ENCODE measurements at places on chromosomes 3 and 15. TPM values are rescaled to one million over a fixed set of nuclear protein-coding genes. Genes with fewer than 3 reads are reported as not detected.

- H3K27me3 ChIP-seq, result no peaks in the 10 kb centered on the region
- no peak for DNase-seq
- no peaks in the 10 kb centered on the region for H3K4me1 ChIP-seq
- H3K36me3 ChIP-seq, result no peaks in the 10 kb centered on the region
- no peak overlapping the region for H3K4me3 ChIP-seq
- no peak overlapping the region for H3K27ac ChIP-seq
Observed at GRCh38 chr3:85572426-85572825, 613.6 kb downstream of the CADM2 start.

DNA sequence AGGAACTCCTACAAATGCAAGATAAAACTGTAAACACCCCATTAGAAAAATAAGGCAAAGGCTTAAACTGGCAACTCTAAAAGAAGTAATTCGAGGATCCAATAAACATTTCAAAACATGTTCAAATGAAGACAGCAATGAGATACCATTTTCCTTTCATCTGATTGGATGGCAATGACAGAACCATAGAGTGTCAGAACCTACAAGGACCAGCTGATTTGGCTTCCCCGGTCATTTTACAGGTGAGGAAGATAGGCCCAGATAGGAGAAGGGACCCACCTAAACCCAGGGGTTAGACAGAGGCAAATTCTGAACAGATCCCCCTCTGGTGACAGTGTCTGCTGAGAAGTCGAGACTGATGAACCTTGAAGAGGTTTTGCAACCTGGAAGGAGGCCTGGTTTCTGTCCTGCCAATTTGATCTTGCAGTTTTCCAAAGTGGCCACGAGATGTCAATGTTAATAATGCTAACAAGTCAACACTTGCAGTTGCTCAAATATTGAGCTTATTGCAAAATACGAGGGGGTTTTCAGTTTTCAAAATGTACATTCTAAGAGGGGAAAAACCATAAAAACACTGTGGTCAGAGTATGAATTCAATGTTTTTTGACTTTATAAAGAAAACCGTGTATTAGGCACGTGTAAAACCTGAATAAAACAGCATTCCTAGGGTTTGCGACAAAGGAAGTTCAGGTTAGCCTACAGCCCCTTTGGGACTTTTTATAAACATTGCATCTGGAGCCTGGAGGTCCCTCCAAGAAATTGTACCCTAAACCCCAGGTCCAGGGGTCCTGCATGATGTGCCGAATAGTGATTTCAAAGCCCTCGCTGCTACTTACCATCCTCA is 21.5 kb downstream of the CFAP161 start:
- no peak overlapping the region for H3K4me3 ChIP-seq
- H3K36me3 ChIP-seq, result no peaks in the 10 kb centered on the region
- peaks cover 21% of the 10 kb centered on the region for H3K27me3 ChIP-seq
- H3K27ac ChIP-seq, result no peak overlapping the region
- DNase-seq, result no peak
- peaks cover 2% of the 10 kb centered on the region for H3K4me1 ChIP-seq

The RBM5 gene
- total RNA-seq, result 322 TPM

DNA sequence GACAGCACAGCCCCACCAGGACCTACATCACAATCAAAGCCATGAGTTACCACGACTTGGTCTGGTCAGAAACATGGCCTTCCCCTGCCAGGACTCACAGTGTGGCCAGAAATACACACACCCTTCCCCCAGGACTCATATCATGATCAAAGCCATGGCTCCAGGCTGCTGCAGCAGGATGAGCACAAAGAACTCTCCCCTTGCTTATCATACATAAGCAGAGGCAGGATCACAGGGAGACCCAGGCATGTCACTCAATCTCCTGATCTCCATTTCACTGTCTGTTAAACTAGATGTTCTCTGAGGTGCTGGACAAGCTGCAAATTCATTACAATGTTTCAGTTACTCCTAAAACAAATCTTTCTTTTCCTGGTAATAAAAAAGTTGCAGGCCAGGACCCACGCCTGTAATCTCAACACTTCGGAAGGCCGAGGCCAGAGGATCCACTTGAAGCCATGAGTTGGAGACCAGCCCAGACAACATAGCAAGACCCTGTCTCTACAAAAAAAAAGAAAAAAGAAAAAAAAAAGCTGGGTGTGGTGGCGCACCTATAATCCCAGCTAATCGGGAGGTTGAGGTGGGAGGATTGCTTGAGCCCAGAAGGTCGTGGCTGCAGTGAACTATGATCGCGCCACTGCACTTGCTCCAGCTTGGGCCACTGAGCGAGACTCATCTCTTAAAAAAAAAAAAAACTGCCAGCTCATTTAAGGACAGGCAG is 1.2 kb downstream of the PFKFB4 start:
- H3K4me3 ChIP-seq, result peak overlapping the region; percentile 85
- no peaks in the 10 kb centered on the region for H3K27me3 ChIP-seq
- peaks cover 33% of the 10 kb centered on the region for H3K4me1 ChIP-seq
- DNase-seq, result no peak
- H3K27ac ChIP-seq, result peak overlapping the region; percentile 50

The ACKR2 gene
- 1.2 TPM for total RNA-seq

GRCh38 chr3:186381424-186382216 is 19.6 kb upstream of the DGKG start:
- no peak for DNase-seq
- H3K27ac ChIP-seq, result no peak overlapping the region
- H3K4me1 ChIP-seq, result peaks cover 2% of the 10 kb centered on the region

The SLITRK3 gene
- 0.81 TPM for total RNA-seq

The MRAS gene
- 40.1 TPM for total RNA-seq

The EFHB gene
- 1.0 TPM for total RNA-seq

The PP2D1 gene
- not detected for total RNA-seq

DNA sequence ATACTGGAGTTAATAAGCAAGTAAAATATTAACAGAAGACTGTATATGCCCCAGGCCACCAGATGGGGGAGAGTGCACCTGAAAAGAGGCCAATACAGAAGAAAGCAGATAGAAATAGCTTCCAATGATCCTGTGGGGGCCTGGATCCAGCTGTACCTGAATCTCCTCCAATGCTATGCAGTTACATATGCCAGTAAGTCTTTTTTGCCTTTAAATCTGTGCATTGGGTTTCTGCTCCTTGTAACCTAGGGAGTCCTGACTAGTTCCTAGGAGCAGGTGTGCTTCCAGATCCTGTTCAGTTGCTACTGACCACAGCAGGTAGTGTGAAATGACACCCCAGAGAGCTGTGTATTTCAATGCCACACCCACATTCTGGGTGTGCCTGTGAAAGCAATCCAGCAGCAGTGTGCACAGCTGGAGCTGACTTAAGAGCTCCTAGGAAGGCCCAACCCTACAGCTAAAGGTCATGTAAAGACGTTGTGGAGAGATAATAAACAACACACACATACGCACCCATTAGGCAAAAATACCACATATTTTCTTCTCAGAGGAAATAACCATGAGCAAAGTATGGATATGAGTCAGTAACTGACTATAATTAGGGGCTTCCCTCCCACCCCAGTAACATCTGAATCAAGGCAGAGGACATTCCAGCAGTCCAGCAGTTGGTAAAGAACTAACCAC is 62.2 kb upstream of the AKAP13 start:
- peaks cover 1% of the 10 kb centered on the region for H3K36me3 ChIP-seq
- H3K4me3 ChIP-seq, result no peak overlapping the region
- no peak overlapping the region for H3K27ac ChIP-seq
- no peak for DNase-seq
- peaks cover 7% of the 10 kb centered on the region for H3K4me1 ChIP-seq

GRCh38 chr15:56871867-56872266 is 46.6 kb upstream of the TCF12 start:
- H3K27me3 ChIP-seq, result no peaks in the 10 kb centered on the region
- no peak for DNase-seq
- H3K4me1 ChIP-seq, result peaks cover 12% of the 10 kb centered on the region
- no peaks in the 10 kb centered on the region for H3K36me3 ChIP-seq
- H3K27ac ChIP-seq, result no peak overlapping the region

- peaks cover 4% of the 10 kb centered on the region for H3K36me3 ChIP-seq
- peak overlapping the region; percentile 99 for H3K4me3 ChIP-seq
- no peaks in the 10 kb centered on the region for H3K27me3 ChIP-seq
- H3K4me1 ChIP-seq, result peaks cover 40% of the 10 kb centered on the region
Observed at GRCh38 chr3:57596495-57597126, 533 bp downstream of the ARF4 start.

DNA sequence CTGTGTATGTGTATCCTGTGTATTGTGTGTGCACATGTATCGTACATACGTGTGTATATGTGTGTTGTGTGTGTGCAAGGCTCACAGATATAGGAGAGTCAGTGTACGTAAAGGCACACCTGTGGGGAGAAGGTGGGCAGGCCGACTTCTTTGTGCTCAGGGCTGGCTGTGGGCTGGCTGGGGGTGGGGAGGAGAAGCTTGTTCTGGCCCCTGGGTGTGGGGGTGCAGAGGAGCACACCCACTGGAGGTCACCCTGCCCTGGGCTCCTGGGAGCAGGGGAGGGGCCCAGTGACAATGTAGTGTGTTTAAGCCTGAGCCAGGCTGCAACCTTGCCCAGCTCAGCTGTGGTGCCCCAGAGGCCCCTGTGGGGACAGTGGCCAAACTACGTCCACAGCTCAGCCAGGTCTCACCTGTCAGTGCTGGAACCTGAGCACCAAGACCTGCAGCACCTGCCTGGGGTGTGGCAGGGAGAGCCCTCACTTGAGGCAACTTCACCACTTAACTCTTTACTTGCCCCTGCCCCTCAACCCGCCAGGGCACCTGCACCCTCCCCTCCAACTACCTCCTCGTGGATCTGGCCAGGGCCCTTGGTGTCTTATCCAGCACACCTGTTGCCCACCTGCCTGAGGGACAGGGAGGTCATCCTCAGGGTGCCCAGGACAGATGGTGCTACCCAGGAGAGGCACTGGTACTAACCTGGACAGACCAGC is 2.6 kb upstream of the HHATL start:
- H3K27me3 ChIP-seq, result peaks cover 35% of the 10 kb centered on the region
- peak; percentile 14 for DNase-seq
- no peaks in the 10 kb centered on the region for H3K36me3 ChIP-seq

DNA sequence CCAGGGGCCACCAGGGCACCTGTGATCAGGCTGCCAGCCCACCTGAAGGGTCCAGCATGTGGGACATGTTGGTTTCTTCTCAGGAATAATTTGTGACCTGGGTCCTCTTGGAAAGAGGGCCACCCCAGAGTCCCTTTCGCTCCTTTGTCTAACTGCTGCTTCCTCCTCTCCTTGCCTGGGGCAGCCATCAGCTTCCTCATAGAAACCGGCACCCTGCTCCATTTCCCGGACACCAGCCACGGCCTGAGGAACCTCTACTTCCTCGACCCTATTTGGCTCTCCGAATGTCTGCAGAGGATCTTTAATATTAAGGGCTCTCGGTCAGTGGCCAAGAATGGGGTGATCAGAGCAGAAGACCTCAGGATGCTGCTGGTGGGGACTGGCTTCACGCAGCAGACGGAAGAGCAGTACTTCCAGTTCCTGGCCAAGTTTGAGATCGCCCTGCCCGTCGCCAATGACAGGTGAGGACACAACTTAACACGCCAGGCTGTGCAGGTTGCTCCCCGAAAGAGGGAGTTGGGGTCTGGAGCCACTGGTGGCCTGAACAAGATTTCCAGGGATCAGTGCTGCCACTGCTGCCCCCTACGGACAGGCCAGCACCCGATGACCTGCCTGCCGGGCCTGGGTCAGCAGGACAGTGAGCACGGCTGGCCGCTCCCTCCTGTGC is 109.7 kb downstream of the LRRK1 start:
- H3K4me1 ChIP-seq, result peaks cover 2% of the 10 kb centered on the region
- peak; percentile 28 for DNase-seq
- H3K4me3 ChIP-seq, result no peak overlapping the region
- H3K27me3 ChIP-seq, result peaks cover 2% of the 10 kb centered on the region
- no peaks in the 10 kb centered on the region for H3K36me3 ChIP-seq

- no peaks in the 10 kb centered on the region for H3K36me3 ChIP-seq
- H3K4me3 ChIP-seq, result no peak overlapping the region
- no peaks in the 10 kb centered on the region for H3K27me3 ChIP-seq
Observed at GRCh38 chr3:31297726-31298298, 234.9 kb upstream of the STT3B start.

DNA sequence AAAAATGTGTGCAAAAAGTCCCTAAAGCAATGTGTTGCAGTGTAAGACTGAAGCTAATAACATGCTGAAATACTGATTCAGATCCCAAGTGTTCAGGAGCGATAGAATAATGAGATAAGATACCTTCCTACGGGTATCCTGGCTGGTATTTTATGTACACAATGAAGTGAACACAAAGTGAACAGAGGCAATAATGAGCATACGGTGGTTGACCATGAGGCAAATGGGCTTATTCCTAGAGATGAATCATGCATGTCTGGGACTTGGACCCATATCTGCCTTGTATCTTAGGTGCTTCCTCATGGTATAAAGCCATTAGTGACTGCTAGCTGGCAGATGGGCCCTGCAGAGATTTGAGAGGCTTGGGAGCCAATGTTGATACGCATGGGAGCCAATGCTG is 21.5 kb downstream of the PTPRG start:
- no peaks in the 10 kb centered on the region for H3K27me3 ChIP-seq
- DNase-seq, result no peak
- H3K36me3 ChIP-seq, result no peaks in the 10 kb centered on the region
- peaks cover 16% of the 10 kb centered on the region for H3K4me1 ChIP-seq
- no peak overlapping the region for H3K27ac ChIP-seq

The LMCD1 gene
- 22.4 TPM for total RNA-seq

The GPR62 gene
- 0.36 TPM for total RNA-seq

- peaks cover 3% of the 10 kb centered on the region for H3K36me3 ChIP-seq
- peaks cover 11% of the 10 kb centered on the region for H3K4me1 ChIP-seq
- DNase-seq, result no peak
- H3K4me3 ChIP-seq, result no peak overlapping the region
- no peaks in the 10 kb centered on the region for H3K27me3 ChIP-seq
Observed at GRCh38 chr15:55224892-55225291, 28.2 kb upstream of the RSL24D1 start.

The ZNF80 gene
- total RNA-seq, result not detected

DNA sequence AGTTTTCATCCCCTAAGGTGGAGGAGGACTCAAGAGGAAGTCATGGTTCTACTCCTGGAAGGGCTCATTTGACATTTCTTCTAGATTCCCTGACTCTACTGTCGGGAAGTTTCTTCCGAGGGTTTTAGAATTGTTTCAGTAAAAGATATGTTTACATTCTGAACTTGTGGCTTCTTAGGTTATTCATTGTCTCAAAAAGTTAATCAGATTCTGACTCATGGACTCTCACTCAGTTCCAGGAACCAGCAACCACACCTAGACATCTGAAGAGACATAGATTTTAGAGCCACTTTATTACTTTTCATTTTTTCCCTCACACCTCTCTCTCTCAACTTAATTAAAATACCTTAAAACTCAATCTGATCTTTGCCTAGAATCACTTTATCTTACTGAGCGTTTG is 862.6 kb downstream of the AGBL1 start:
- H3K4me1 ChIP-seq, result peaks cover 2% of the 10 kb centered on the region
- H3K27ac ChIP-seq, result no peak overlapping the region
- H3K4me3 ChIP-seq, result no peak overlapping the region
- H3K27me3 ChIP-seq, result peaks cover 28% of the 10 kb centered on the region
- no peaks in the 10 kb centered on the region for H3K36me3 ChIP-seq

- no peak for DNase-seq
- no peak overlapping the region for H3K27ac ChIP-seq
- H3K4me3 ChIP-seq, result no peak overlapping the region
- no peaks in the 10 kb centered on the region for H3K27me3 ChIP-seq
Observed at GRCh38 chr3:143241481-143241951, 121.9 kb downstream of the CHST2 start.

- peaks cover 37% of the 10 kb centered on the region for H3K4me1 ChIP-seq
- H3K27ac ChIP-seq, result no peak overlapping the region
- no peak overlapping the region for H3K4me3 ChIP-seq
- DNase-seq, result no peak
Observed at GRCh38 chr3:184639351-184639750, 72.5 kb downstream of the MAGEF1 start.

All from mesothelial cell of epicardium (in vitro differentiated cells).